ENCODE measurements at places on chromosomes 2 and 18.

DNA sequence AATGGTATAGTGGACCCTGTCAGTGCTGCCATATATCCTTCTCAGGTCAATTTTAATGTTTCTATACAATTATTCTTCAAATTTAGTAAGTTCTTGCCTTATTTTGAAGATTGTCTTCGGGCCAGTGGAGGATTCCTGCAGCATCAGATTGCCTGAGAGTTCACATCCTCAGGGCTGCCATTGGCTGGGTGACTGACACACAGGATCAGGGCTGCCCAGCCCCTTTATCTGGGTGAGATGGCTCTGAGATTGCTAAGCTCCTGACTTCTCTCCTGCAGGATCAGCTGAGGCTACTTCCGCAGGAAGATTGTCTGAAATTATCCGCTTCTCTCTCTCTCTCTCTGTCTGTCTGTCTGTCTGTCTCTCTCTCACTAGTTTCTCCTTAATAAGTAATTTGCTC is 567.4 kb downstream of the TSN start:
- DNase-seq: no peak

- no peak for DNase-seq
Measured at GRCh38 chr2:102892698-102893310, 131.0 kb downstream of the TMEM182 start.

GRCh38 chr2:180656455-180656847 is 324.0 kb upstream of the UBE2E3 start:
- no peak for DNase-seq

DNA sequence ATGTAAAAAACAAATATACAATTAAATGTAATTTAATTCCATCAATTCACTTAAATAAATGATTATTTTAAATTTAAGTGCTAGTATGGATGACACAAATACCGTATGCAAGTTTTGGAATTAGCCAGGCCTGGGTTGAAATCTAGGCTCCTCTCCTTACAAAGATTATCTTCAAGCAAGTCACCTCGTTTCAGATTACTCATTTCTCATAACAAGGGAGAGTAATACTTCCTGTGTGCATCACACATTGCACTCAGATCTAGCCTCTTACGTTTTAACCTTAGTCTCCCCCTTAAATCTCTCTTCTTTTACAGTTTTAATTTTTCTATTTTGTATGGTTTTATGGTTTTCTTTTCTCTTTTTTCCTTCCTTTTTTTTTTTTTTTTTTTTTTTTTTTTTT is 1475.9 kb upstream of the NXPH2 start:
- DNase-seq: no peak

- no peak for DNase-seq
Measured at GRCh38 chr2:221189431-221190067, 382.6 kb downstream of the EPHA4 start.

DNA sequence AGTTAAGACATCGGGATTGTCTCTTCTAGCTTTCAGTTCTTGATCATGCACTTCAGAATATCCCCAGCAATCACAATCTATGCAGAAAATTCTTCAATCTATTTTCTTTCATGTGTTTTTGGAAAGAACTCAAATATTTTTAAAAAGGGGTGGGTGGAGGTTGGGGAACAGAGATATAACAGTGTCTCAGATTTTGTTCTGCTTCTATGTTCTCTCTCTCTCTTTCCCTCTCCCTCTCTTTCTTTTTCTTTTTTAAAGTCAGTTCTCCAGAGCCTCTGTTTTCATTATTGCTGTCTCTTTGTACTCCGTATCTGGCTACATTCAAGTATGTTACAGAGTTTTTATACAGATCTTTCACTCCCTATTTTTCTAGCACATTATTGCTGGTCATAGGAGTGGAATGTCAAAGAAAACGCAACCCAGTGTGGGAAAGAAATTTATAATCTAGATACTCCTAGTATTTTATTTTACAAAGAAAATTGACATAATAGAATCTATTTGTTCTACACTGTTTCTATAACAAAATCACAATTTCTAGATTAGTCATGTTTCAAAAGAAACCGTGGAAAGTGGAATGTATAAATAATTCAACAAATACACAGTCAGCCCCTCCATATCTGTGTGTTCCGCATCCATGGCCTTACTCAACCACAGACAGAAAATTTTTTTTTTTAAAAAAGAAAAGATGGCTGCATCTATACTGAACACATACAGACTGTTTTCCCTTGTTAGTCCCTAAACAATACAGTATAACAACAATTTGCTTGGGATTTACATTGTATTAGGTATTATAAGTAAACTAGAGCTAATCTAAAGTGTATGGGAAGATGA is 11.2 kb upstream of the NEMP2 start:
- DNase-seq: no peak

DNA sequence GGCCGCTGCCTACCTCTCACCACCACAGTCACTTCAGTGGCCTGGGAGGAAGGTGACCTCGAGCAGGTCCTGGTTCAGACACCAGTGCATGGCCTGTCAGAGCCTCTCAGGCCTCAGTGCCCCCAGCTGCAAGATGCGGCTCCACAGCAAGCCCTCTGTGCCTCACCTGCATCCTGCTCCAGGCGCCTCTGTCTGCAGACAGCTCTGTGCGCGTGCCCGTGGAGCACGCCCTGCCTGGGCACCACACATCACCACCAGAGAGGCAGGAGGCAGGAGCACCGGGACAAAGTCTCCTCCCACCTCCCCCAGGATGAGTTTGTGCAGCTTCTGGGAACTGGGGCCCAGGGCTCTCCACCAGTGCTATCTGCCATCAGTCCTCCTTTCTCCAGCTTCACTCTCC is 98.7 kb downstream of the TFCP2L1 start:
- DNase-seq: no peak

GRCh38 chr2:168136392-168136977 is 110.9 kb downstream of the STK39 start:
- no peak for DNase-seq

DNA sequence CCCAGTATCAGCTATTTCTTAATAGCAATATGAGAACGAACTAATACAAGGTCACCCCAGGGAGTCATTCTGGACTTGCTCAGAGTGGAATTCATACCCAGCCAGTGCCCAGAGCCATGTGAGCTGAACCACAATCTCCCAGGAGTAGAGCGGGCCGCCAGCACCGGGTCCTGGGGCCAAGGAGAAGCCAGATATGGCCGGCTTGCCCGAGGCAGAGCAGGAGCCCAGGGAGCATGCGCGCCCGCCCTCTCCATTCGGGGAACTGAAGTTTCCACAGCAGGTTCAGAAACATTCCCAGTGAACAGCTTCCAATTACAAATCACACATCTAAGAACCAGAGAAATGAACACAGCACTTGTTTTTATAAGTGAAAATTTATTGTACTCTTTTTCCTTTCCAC is 37.5 kb downstream of the EIPR1 start:
- DNase-seq: no peak

DNA sequence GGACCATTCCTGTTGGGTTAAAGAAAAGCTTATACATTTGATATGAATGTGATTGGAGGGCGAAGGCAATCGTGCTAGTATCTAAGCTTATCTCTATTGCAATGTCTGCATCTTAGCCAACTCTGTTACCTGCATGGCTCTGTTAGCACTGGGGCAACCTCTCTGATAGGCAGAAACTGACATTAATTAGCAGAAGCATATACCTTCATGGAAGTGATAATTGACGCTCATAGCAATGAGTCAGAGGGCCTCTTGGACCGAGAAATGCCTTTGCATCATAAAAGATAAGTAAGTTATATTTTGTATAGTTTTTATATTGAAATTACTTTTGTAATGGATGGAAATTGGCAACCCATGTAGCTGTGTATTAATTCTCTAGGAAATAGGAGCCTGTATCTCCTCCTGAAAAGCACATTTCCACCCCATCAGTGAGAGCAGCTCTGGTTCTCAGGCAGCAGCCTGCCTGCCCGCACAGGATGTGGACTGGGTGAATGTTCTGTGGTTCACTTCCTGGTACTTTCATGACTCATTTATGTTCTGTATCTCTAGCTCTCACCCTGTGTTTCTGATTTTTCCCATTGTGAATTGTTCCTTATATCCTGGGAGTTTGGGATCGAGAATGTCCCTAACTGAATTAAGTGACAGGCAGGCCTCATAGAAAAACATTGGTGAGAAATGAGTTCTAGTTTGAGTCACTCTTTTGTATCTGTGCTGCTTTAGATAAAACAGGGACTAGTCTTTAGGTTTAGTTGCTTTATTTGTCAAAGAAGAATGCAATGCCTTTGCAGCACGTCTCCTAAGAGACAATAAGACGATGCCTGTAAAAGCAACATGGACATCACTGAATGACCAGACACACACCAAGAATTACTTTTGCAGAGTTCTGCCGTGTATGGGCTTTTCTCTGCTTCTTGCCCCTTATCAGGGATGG is 344.9 kb downstream of the DCDC2C start:
- no peak for DNase-seq

DNA sequence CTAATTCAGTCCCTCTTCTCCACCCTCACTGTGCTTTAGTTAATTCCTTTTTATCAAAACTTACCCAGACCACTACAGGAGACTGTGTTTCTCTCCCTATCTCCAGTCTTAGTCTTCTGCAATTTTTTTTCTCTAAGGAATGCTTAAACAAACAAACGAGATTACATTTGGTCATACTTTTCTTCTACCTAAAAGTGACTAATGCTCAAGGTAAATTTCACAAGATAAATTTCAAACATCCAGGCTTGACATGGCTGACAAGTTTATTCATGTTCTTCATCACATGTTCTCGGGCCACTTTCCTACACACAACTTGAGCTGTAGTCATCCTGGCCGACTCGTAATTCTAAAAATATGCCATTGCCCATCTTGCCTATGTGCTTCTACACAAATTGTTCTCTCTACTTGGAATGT is 23.2 kb upstream of the ACSL3 start:
- no peak for DNase-seq

GRCh38 chr18:67217551-67218166 is 298.9 kb downstream of the DSEL start:
- no peak for DNase-seq

GRCh38 chr2:45578056-45578843 is 32.8 kb downstream of the SRBD1 start:
- DNase-seq: no peak

GRCh38 chr2:101751276-101751815 is 53.8 kb downstream of the MAP4K4 start:
- DNase-seq: no peak

- DNase-seq: no peak
Measured at GRCh38 chr18:48278081-48278480, 131.1 kb downstream of the ZBTB7C start.

GRCh38 chr2:120326066-120326465 is 19.9 kb upstream of the INHBB start:
- DNase-seq: no peak

DNA sequence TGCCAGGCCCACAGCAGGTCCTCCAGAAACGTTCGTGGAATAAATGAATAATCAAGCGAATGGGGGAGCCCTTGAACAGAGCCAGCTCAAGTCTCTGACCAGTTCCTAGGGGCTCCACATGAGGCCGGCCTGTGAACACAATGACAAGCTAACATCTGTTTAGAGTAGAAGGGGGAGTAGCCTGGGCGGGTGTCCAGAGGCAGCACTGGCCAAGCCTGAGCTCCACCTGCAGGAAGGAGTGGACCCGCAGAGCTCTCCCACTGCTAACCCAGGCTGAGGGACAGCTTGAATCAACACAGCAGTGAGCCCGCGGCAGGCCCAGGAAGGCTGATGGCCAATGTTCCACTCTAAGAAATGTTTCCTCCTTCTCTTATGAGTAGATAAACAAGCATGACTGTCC is 234.8 kb upstream of the RAB6C start:
- no peak for DNase-seq

DNA sequence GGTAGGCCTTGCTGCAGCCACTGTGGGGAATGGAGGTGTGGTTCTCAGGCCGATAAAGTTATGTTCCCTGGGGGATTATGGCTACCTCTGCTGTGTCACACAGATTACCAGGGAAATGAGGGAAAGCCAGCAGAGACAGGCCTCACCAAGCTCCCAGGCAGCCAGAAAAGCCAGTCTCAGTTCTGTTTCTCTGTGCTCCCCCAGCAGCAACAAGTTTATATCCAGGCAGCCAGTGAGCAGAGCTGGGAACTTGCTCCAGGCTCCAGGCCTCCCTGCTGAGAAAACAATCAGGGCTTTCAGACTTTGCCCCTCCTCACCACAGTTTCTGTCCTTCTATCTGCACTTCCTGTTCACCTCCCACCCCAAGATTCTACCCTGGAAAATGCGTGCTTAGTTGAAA is 596.6 kb upstream of the GYPC start:
- no peak for DNase-seq

GRCh38 chr2:20292984-20293383 is 57.7 kb downstream of the PUM2 start:
- DNase-seq: no peak

DNA sequence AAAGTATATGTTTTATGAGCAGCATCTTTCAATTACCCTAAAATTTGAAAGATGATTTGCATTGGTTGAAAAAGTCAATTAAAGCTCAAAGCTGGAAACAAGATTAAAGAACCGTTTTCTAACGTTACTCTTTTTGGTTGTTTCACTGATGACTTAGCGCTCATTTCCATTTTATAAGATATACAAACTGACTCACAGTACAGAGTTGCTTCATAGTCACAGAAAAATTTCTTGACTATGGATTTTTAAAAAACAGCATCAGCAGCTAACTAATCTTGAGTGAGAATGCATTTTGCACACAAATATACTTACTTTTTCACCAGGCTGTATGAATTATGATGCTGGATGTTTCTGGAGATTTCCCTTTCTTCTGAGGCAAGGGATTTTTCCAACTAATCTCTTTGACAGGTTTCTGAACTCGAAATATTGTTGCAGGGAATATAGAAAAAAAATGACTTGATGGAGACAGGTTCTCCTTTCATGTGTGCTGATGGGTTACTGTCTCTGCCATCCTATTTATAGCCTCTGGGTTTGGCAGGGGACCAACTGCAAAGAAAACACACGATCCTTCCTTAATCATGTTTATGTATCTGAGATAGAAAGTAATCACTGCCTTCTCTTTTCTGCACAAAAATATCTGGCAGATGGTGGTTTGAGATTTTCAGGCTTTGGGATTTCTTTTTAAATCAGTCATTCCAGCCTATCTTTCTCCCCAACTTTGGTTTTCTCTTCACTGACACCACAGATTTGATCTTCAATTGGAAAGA is 129.4 kb upstream of the DAPL1 start:
- peak; percentile 29 for DNase-seq

Measured in amygdala (tissue), 56 donors.